ENCODE measurements at places on chromosomes 6 and 20.

GRCh38 chr20:32063695-32064094, 11.7 kb downstream of the HCK start:
- DNase-seq: no peak

GRCh38 chr6:20817806-20818320, 283.6 kb downstream of the CDKAL1 start:
- no peak for DNase-seq

GRCh38 chr20:45095805-45096238, 5.1 kb downstream of the KCNS1 start:
- peak; percentile 27 for DNase-seq

- DNase-seq: no peak
These were observed 33.4 kb downstream of the RWDD2A start for GRCh38 chr6:83226517-83226916.

- no peak for DNase-seq
These were observed 184.3 kb upstream of the CST7 start for GRCh38 chr20:24764794-24765202.

GRCh38 chr6:143804835-143805239, 38.3 kb upstream of the LTV1 start:
- no peak for DNase-seq

GRCh38 chr6:4913705-4914419, 90.0 kb downstream of the RPP40 start:
- DNase-seq: no peak

GRCh38 chr6:63097222-63097621, 114.0 kb upstream of the FKBP1C start:
- no peak for DNase-seq

DNA sequence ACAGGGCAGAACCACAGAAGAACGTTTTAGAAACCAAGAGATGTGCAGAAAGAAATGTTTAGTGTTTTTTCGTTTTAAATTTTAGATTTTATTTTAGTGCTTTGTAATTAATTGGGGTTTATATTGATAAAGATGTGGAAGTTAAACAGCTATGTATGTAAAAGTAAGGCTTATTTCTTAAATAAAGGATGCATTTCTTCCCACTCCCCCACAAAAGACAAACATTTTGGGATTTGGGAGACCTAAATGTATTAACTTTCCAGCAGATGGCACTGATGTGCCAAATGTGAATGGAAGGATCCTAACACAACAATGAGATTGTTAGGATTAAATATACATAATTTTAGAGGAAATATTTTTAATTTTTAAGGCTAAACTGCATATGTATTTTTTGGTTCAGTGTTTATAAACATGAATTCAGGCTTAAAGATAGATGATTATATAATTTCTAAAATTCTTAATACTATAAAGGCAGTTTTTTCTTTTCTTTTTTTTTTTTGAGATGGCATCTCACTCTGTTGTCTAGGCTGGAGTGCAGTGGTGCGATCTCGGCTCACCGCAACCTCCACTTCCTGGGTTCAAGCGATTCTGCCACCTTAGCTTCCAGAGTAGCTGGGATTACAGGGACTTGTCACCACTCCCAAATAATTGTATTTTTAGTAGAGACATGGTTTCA, 12.0 kb downstream of the PFDN4 start:
- no peak for DNase-seq

GRCh38 chr6:24205020-24205492, 79.0 kb downstream of the NRSN1 start:
- no peak for DNase-seq

- DNase-seq: no peak
These were observed 177.7 kb downstream of the MRPL14 start for GRCh38 chr6:43949551-43949991.

DNA sequence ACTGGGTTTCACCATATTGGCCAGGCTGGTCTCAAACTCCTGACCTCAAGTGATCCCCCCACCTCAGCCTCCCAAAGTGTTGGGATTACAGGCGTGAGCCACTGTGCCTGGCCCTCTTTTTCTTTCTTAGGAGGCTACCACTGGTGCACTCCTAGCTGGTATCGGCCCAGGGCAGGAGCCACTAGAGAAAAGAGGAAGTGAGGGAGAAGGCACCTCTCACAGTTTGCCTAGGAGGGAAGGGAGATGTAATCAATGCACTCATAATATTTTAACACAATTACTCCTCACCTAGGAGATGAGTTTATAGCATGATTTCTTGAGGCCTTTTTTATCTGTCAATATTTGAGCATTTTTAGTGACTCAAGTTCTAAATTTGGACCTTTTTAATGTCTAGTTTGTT, 189.0 kb upstream of the SOX4 start:
- no peak for DNase-seq

GRCh38 chr6:4349323-4349722, 213.9 kb upstream of the ECI2 start:
- no peak for DNase-seq

DNA sequence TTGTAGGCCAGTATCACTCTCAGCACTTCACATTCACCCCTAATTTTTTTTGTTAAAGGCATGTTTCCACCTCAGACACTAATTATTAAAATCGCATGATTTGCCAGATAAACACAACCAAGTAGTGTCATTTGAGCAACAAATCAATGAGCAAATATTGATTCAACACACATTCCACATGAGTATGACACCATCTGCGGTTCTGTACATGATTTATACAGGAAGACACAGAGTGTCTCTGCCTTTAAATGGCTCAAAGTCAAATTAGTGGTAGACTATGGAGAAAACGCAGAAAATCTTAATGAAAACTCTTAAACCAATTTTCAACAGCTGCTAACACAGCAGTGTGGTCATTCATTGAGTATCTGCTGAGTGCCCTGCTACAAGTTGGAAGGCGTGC, 300.2 kb downstream of the SOX4 start:
- DNase-seq: no peak

GRCh38 chr6:163181666-163182180, 232.8 kb upstream of the QKI start:
- no peak for DNase-seq

GRCh38 chr6:132054525-132054924, 103.4 kb upstream of the CCN2 start:
- no peak for DNase-seq

GRCh38 chr6:122754191-122754731, 25.3 kb upstream of the FABP7 start:
- DNase-seq: no peak

GRCh38 chr6:72955666-72956065, 269.6 kb downstream of the KHDC1L start:
- DNase-seq: no peak

DNA sequence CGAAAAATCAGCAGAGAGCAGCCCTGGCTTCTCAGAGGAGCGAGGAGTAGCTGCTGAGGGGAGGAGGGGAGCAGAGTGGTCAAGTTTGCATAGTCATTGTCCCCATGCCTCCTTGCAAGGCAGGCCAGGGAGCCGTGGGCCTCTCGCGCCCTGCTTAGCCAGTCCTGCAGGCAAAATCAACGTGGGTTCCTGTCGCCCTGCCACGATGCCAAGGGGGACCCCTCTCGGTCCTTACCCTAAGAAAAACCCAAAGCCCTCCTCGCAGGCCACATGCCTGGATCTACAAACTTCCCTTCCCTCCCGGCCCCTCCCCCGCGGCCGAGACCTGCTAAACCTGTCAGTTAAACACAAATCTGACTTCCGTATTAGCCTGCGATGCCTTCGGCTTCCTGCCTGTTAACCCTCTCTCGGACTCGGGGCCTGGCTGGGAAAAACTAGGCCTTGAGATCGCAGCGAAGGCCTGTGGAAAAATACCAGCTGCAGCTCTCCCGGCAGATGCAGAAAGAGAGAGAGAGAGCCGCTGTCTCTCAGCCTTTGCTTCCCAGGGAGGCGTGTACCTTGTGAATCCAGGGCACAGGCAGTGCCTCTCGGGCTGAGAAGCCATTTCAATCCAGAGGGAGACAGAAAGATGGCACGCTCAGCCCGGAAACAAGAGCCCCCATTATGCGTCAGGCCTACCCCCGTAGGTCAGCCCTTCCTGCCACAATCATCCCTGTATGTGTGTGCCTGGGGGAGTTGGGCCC, 968 bp upstream of the ZMYND8 start:
- DNase-seq: peak; percentile 35

GRCh38 chr6:155660251-155660977, 204.8 kb upstream of the NOX3 start:
- no peak for DNase-seq

DNA sequence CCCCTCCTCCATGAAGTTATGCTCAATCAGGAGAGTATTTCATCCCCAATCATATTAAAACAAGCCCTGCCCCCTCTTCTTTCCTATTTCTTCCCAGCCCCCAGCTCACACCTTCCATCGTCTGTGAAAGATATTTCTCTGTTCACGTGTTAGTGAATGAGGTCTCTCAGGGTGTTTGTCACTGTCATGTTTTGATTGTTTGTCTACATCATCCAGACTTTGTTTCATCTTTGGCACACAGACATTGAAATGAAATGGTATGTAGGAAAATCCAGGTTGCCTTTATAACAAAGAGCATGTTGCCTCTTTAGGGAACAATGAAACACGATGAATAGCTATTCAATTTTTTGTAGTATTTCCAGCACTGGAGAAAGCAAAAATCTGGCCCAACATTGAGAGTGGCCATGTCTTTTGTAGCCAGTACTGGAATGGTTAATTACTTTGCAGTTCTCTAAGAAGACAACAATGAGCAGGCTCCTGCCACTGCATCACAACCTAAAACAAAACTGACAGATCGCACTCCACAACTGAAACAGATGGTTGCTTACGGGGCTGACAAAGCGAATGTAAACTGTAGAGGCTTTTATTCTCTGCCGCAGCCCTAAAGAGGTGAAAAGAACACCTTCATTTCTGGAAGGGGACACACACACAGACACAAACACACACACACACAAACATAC, 543.6 kb upstream of the CITED2 start:
- DNase-seq: no peak

- no peak for DNase-seq
These were observed 120.5 kb upstream of the ENPP5 start for GRCh38 chr6:46291275-46291633.

DNA sequence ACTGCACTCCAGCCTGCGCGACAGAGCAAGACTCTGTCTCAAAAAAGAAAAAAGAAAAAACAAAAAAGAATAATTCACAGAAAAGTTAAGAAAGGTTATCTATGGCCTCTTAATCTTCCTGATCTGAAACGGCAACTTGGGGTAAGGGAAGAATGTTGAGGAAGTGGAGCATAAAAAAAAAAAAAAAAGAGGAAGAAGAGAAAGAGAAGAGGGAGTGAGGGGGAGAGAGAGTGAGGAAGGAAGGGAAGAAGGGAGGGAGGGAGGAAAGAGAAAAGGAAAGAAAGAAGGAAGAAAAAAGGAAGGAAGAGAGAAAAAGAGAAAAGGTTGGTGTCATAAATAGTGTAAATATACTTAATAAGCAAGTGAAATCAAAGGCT, 68.9 kb upstream of the NCOA3 start:
- no peak for DNase-seq

GRCh38 chr6:18472941-18473340, 85.8 kb downstream of the RNF144B start:
- DNase-seq: no peak

GRCh38 chr6:155050311-155050710, 55.2 kb downstream of the TIAM2 start:
- no peak for DNase-seq

DNA sequence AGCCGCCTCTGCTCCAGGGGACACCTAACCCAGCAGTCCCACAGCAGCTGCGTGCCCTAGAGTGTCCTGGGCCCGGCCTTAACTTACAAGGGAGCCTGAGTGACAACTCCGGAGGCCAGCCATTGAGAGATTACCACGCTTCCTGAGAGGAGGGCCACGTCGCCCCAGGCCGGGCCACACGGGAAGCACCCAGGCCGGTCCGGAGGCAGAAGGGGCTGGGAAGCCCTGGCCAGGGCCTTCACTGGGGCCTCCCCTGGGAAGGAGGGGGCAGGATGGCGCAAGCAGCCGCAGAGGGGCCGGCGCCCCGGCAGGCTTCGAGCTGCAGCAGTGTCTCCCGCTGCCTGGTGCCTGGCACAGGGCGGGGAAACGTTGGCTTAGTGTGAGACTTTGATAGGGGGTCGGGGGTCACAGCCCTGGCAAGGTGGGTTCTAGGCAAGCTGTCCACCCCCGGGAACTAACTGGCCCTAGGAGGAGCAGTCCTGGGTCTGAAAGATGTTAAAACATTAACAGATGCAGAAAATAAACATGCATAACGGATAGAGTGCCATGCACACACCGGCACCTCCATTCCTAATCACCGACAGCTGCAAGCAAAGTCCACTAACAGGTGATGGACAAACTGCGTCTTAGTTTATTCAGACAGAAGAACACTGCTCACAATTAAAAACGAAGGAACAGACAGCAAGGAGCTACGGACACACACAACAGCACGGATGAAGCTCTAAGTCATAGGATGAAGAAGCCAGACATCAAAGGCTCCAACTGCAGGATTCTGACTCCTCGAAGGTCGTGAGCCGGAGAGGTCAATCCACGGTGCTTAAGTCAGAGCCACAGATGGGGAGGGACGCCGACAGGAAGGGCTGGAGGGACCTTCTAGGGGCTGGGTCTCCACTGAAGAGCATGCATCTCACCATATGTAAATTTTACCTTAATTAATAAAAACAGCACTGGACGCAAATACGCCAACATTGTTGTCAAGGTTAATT, 17.4 kb downstream of the CHRNA4 start:
- no peak for DNase-seq

DNA sequence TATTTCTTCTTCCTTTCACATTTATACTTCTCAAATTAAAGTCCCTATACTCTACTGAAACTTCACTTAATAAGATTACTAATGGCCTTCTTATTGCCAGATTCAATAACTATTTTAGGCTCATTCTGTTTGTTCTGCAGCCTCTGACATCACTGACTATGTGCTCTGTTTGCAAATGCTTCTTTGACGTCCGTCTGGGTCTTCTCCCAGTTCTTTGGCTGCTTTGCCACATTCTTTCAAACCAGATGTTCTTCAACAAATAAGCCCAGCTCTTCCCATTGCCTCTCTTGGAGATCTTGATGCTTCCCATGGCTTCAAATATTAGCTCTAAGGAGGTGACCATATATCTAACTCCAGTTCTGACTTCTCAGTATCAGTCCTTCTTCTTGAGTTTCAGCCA, 117.4 kb downstream of the BTBD9 start:
- no peak for DNase-seq

DNA sequence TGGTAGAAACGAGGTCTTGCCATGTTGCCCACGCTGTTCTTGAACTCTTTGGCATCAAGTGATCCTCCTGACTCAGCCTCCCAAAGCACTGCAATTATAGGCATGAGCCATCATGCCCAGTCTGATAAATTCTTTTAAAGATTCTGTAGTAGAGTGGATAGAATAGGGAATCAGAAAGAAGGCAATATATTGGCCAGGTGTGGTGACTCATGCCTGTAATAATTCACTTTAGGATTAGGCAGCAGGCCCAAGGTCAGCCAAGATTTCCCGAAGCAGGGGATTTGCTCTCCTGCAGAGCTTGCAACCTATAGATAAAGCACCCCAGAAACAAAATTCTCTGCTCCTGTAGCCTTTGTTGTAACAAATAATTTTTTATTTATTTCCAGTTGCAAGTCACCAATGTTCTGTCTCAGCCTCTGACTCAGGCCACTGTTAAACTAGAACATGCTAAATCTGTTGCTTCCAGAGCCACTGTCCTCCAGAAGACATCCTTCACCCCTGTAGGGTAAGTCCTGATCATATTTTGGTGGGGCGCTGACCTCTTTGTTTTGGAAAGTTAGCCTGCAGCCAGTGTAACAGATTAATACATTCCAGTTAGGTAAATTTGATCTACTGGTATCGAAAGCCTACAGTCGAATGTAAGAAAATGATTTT, 30.4 kb upstream of the MROH8 start:
- DNase-seq: no peak

- DNase-seq: no peak
These were observed 19.8 kb downstream of the NFYA start for GRCh38 chr6:41092421-41093140.

GRCh38 chr6:10305790-10306415, 109.0 kb downstream of the TFAP2A start:
- no peak for DNase-seq
